ENCODE measurements at places on chromosomes 2 and 18. TPM values are rescaled to one million over a fixed set of nuclear protein-coding genes. Genes with fewer than 3 reads are reported as not detected.

DNA sequence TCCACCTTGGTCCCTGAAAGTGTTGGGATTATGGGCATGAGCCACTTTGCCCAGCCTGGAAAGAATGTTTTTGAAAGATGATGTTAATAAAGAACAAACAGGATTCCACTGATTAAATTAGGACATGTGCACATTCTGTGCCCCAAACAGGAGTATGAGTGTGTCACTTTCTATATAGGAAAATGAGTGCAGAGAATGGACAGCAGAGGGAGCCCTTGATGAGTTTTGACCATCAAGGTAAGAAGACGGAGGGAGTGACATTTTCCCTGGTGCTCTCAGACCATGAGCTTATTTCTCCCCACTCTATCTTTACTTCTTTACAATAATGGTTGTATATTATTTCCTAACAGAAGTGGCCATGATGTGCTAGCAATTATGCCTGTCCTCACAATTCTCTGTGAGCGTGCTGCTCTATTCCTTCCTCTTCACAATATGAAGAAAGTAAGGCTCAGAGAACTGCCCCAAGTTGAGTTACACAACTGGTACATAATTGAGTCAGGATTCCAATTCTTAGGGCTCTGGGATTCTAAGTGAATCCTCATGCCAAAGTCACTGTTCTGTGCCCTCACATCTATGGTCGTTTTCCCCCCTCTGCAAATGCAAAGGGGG lies 20.6 kb downstream of the RPL37A start:
- peak; percentile 74 for DNase-seq

GRCh38 chr2:240983361-240983995 lies 14.9 kb upstream of the SNED1 start:
- DNase-seq: no peak

GRCh38 chr2:26088038-26088643 lies 54.3 kb downstream of the RAB10 start:
- DNase-seq: no peak

GRCh38 chr2:120833127-120833675 lies 97.5 kb downstream of the GLI2 start:
- DNase-seq: no peak

- no peak for DNase-seq
Observed at GRCh38 chr2:151979694-151980093, 119.2 kb downstream of the CACNB4 start.

GRCh38 chr2:240591784-240592183 lies 5.2 kb downstream of the CAPN10 start:
- DNase-seq: no peak

GRCh38 chr2:71530641-71531332 lies 77.4 kb downstream of the DYSF start:
- no peak for DNase-seq

DNA sequence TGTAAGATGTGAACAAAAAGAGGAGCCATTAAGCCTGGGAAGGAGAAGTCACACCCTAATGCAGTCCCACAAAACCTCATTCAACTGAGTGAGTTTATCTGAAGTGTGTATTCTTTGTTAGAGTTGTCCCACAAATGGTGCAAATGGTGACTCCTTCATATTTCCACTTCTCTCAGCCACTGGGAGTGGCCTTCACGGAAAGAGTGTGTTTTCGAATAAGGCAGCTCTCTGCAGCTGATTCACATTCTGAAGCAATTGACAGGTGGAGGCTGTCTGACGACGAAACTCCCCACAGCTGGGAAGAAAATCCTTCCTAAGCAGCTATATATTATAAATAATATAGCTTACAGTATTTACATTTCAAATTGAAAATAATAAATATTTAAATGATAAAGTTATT lies 318.8 kb upstream of the TMEFF2 start:
- no peak for DNase-seq

CD8B2 gene
- 1.8 TPM for polyA plus RNA-seq

SPEG gene
- polyA plus RNA-seq: 226 TPM

LAMA1 gene
- 0.54 TPM for polyA plus RNA-seq

ICOS gene
- polyA plus RNA-seq: 0.14 TPM

IL1A gene
- polyA plus RNA-seq: 1.3 TPM

ROCK2 gene
- 36.3 TPM for polyA plus RNA-seq

Data from urinary bladder (tissue), 4 donors.